CD4-positive, alpha-beta T cell treated with Interleukin-17A for 1 hour (primary cell): ENCODE measurements at places on chromosomes 11 and 22.

DNA sequence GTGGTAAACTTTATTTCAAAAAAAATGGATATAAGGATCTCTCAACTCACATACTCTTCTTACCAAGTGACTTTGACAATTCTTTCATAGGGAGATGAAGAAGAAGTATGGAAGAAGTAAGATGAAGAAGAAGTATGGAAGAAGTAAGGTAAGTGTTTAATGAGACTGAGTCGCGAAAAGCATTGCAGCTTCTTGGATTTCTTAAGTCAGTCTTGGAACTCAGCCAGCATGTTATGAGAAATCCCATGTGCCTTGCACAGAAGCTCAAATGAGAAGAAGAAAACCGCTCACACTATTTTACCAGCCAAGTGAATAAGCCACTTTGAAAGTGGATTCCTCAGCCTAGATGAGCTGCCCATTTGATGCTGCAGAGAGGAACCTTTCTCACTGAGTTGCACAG, 332.0 kb upstream of the CCDC179 start:
- no peak for DNase-seq

- DNase-seq, result no peak
These were observed 1249.5 kb downstream of the FAM181B start for GRCh38 chr11:81484196-81484595.

DNA sequence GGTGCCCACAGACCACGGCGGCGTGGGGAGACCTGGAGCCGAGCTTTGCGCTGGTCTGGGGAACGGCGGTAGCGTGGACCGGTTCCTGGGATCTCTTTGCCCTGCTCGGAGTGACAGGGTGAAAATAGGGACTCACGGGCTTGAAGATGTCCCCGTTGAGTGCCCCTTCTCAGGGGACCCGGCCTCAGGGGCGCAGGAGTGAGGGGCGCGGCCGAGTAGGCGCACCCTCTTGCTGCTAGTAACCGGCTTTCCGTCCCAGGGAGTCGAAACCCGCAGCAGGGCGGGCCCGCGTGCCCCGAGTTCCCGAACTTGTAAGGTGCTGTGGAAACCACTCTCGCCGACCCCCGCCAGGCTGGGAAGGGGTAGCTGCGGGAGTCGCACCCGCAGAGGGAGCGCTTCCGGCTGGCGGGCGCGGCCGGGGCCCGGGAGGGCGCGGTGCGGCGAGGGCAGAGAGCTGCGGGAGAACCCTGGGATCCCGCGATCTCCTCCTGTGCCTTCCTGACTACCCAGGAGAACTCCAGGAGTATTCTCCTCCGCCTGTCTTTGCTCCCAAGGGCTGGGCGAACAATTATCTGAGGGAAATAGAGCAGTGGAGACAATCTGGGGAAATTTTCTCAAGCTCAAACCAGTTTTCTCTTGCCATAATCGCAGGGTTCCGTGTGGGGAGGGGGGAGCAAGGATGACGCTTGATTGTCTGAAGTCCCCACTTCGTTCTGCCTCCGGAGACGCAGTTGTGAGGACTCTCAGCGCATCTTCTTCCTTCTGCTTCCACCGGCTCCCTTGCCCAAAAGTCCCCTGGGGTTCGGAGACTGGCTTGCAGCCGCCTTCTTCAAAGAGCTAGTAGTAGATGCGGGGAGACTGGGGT, 666 bp downstream of the NELL1 start:
- DNase-seq, result no peak

GRCh38 chr11:119752345-119752871, 23.4 kb upstream of the NECTIN1 start:
- DNase-seq, result no peak

GRCh38 chr11:31449040-31449439, 60.4 kb downstream of the IMMP1L start:
- DNase-seq, result no peak

DNA sequence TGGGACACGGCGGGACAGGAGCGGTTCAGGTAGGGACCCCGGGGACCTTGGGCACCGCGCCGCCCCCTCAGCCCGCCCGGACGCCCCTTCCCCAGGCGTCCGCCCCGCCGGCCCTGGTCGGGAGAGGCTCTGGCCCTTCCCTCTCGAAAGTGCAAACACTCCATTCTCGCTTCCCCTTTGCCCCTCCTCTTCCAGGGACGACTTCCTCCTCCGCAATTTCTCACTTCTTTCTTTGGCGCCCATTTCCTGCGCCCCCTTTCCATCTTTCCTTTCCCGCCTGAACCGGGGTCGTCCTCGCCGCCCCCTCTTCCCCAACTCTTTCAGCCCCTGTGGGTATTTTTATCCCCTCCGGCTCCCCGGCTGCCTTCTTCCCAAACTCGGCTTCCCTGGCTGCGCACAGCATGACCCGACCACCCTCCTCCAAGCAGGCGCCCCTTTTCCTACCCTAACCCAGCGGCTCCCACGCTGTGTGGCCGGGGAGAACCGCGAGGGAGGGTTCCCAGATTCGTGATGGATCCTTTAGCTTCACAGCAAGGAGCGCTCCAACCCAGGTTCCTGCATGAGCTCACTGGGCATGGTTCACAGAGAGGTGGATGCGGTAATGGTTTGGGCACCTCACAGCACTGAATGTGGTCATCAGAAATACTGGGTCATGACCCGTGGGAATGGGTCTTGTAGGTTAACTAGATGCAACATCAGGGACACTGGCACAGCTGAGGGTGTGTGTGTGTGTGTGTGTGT, 689 bp downstream of the RAB39A start:
- no peak for DNase-seq

GRCh38 chr11:34215806-34216453, 110.5 kb downstream of the NAT10 start:
- no peak for DNase-seq

- no peak for DNase-seq
These were observed 225.6 kb downstream of the TMEM135 start for GRCh38 chr11:87263264-87263838.

- no peak for DNase-seq
These were observed 45.5 kb upstream of the CRYBB3 start for GRCh38 chr22:25153961-25154666.

- no peak for DNase-seq
These were observed 472.9 kb downstream of the SOX6 start for GRCh38 chr11:15883455-15883920.

DNA sequence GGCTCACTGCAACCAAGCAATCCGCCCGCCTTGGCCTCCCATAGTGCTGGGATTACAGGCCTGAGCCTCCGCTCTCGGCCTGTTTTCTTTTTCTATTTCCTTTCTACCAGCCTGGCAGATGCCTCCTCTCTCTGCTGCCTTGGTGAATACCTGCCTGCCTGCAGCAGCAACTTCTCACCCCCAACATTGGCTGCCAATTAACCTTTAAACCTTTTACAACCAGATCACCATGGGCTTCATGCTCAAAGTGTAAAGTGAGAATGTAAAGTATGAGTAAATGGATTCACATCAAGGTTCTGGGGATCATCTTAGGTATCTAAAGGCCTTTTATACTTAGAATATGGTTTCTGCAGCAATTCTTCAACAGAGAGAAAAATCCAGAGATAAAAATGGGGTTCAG, 13.0 kb upstream of the FCHSD2 start:
- DNase-seq, result no peak

GRCh38 chr22:27880778-27881394, 38.2 kb downstream of the PITPNB start:
- DNase-seq, result peak; percentile 56

GRCh38 chr11:8813658-8814057, 97.3 kb upstream of the AKIP1 start:
- peak; percentile 26 for DNase-seq

DNA sequence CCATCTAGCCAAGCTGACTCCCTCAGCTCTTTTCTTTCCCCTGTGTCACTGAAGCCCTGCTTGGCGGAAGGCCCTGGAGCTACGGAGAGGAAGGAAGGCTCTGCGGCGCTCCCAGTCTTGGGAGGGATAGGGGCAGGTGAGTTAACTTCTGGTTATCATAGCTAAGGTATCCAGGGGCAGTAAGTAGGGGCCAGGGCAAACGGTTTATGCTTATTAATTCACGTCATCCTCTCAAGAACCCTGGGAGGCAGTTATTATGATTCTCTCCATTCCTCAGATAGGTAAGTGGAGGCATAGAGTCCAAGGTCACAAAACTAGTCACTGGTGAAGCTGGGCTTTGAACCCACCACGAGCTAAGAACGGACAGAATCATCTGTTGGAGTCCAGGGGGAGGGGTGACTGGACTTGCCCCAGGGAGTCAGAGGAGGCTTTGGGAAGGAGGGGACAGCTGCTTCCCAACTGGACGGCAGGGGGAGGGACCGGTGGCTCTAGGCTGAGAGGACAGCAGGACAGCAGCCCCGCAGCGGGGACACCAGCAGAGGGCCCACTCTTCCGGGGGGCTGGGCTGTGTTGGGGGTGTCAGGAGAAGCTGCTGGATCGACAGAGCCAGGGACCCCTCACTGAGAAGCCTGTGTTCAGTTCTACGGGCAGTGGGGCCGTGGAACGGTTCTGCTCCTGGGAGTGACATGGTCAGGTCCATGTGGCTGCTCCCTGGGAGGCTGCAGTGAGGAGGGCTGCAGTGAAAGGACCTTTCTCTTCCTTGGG, 3.5 kb downstream of the BAIAP2L2 start:
- DNase-seq, result no peak

- no peak for DNase-seq
These were observed 10.1 kb upstream of the NEAT1 start for GRCh38 chr11:65412271-65413076.

DNA sequence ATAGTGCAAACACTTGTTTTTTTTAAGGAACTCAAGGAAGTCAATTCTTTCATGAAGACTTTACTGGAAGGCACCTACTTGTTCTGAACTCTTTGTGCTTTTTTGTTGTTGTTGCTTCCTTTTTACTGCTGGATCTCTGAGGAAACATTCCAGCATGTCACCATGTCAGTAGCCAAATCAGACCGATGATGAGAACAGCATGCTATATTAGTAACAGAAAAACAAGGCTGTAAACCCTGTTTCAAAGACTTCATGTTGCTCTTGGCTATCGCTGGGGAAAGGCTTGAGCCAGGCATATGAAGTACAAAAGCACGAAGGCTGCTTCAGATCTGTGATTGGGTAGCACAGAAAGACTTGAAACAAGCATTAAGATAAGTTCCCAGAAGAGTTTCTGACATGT, 125.6 kb upstream of the SLC5A12 start:
- DNase-seq, result no peak

GRCh38 chr11:130304651-130305050, 10.1 kb downstream of the ZBTB44 start:
- no peak for DNase-seq

DNA sequence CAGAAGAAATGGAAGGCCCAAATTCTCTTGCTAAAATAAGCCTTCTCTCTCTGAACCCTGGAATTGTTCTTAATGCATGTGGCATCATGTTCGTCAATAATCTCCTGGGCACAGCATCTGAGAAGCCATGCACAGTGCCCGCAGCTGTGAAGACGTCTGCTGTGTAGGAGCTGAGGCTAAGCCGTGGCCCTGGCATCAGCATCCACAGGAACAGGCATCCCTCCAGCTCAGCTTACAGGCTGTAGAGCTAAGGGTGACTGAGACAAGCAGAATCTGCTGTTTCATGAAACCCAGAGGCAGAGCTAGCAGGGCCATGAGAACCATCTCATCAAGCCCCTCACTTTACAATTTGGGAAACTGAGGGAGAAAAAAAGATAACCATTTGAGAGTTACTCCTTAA, 60.6 kb downstream of the SEZ6L start:
- DNase-seq, result no peak

DNA sequence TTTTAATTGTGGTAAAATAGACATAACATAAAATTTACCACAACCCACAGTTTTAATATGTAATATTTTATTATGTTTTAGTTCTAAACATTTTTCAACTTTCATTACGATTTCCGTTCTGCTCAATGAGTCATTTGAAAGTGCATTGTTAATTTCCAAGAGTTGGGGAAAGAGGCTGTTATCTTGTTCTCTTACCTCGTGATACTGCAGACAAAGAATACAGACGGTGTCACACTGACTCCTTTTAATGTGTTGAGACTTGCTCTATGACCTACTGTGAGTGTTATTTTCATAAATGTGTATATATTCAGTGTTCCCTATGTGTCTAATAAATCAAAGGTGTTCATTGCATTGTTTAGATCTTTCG, 10.8 kb upstream of the RAC2 start:
- DNase-seq, result no peak

GRCh38 chr11:126707498-126707897, 293.1 kb downstream of the KIRREL3 start:
- DNase-seq, result no peak

DNA sequence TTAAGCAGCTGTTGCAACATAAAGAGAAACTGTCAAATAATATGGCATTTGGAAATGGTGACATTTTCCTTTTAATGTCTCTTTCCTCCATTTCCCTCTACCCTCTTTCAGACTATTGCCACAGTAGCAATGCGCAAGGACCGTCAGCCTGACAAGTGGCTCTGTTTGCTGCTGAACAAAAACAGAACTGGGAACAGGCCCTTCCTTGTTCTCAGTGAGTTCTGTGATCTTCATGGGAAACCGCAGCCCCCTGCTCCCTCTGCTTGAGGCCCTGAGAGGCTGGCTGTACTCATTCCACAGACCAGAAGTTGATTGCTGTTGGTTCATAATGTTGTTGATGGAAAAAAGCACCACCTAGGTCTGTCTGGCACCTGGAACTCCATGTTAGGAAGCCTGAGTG, 559.7 kb downstream of the OPCML start:
- DNase-seq, result no peak

DNA sequence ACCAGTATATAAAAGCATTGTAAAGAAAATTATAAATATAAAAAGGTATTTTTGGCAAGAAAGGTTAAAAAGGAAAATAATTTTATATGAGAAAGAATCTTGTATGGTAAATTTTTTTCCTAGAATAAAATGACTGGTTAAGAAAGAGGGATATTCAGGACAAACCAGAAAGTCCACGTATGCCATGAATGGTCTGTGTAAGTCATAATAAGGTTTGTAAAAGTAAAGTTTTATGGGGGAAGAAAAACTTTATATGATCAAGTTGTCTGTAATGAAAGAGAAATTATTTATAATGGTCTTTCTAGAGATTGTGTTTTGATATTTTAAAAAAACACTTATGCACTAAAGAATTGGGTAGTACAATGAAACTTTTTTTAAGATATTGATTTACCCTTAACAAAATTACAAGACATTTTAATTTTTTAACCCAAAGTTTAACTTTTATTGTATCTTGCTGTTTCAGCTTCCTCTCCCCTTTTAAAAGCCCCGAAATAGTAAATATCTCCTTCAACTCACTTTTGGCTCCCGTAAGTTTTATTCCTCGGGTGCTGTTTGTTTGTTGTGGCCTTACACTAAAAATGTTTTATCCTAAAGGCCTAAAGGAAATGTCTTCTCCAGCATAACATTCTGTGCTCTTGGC, 47.7 kb downstream of the AMOTL1 start:
- no peak for DNase-seq

- no peak for DNase-seq
These were observed 67.6 kb upstream of the NTM start for GRCh38 chr11:131302836-131303235.

- peak; percentile 77 for DNase-seq
These were observed 56.3 kb upstream of the ADSL start for GRCh38 chr22:40289991-40290459.

- peak; percentile 77 for DNase-seq
These were observed 12.4 kb upstream of the KLHL35 start for GRCh38 chr11:75445315-75445953.
